Activated CD4-positive, alpha-beta T cell treated with anti-CD3 and anti-CD28 coated beads, Interleukin-2, Interleukin-6, amounts not matched to agents 100 ng/mL and 50 ng/mL, durations not matched to agents 16 hours and 8 hours (primary cell): ENCODE measurements at places on chromosomes 1 and 21.

GRCh38 chr1:245411245-245412036 is 256.7 kb downstream of the KIF26B start:
- DNase-seq = no peak

DNA sequence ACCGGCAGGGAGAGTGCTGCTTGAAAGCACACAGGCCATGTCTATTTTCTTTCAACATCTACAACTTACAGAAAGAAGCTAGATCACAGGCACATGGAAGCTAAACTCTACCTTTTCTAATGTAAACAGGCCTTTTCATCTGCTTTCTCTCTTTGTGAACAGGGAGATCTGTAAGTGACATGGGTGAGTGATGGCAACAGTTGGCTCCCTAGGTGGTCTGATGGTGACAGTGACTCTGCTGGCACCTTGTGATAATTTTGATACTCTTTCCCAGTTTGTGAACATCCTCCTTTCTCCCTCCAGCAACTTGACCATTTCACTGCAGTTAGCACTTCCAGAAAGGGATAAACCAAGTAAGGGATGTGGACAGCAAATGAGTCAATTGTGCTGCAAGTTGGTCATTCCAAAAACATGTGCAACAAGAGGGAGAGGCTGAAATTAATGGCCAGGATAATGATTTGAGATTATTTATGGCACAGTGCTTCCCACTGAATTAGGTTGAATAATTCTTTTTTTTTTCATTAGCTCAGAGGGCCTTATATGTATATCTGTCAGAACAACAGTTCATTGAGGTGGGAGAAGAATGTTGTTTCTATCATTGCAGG is 89.5 kb downstream of the XCL2 start:
- no peak for DNase-seq

DNA sequence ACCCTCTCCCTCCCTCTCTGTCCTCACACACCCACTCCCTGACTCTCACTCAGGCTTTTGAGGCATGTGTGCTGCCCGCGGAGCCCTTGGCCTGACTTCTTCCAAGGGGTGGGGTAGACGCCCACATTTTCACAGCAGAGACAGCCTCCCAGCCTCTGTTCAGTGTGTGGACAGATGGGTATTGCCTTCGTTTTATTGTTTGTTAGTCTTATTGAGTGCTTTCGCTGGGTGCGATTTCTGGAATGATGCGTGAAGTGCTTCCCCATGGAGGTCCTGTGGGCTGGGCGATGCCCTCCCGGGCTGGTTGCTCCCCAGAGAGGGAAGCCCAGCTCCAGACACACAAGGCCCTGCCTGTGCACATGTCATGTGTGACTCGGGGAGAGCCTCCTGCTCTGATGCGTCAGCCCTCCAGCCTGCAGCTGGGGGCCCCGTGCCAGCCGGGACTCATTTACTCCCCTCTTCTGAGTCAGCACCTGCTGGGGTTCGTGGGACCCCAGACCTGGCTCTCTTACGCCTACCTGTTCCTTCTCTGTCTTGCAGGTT is 14.7 kb downstream of the PDXK start:
- DNase-seq = no peak

DNA sequence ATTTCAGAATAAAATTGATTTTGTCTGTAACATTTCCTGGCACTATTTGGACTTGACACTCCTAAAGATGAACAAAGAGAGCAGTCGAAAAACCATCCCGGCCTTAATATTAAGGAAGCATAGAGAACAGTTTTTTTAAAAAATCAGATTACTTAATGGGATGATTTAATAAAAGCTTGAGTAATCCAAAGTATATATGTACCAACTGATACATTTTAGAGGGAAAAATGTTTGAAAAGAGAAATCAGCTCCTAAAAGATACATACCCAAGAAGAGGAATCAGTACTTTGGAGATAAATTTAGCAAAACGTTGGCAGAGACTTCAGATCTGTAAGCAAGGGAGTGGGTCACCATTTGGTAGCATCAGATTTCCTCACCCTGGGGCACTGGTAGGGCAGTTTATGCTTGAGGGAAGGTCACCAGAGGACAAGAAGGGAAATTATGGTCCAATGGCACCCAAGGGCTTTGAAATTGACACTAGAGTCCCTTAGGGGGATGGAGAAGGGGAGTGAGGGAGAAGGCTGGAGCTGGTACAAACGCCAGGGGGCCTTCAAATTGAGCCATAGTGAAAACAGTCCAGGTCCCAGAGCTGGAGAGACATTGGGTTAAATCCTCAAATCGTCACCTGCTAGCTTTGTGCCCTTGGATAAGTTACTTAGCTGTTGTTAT is 5.9 kb downstream of the SLAMF7 start:
- no peak for DNase-seq

DNA sequence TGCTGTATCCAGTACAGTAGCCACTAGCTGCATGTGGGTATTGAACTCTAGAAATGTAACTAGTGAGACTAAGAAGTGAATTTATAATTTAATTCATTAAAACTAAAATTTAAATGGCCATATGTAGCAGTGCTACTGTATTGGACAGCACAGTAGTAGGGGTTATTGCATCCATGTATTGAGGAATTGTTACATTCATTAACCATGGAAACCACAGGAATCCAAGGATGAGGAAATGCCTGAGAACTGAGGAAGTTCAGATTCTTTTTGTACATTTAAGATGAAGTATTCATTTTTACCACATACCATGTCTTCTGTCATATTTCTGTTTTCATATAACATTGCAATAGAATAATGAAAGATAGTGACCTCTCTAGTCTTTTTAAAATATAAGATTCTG is 2.6 kb downstream of the MTF2 start:
- no peak for DNase-seq

- DNase-seq = peak; percentile 61
Observed at GRCh38 chr1:231866392-231867331, 240.1 kb downstream of the DISC1 start.

- no peak for DNase-seq
Observed at GRCh38 chr1:6273380-6273891, 12.5 kb upstream of the GPR153 start.

DNA sequence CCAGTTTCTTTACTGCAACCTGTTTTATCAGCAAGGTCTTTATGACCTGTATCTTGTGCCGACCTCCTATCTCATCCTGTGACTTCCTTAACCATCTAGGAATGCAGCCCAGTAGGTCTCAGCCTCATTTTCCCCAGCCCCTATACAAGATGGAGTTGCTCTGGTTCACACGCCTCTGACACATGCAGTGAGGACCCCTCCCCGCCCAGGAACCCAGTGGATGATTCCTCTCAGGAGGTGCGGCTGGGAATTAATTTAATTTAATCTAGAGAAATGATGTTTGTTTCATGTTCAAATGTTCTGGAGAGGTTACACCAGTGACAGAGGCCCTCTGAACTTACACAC is 39.0 kb upstream of the LBR start:
- no peak for DNase-seq

DNA sequence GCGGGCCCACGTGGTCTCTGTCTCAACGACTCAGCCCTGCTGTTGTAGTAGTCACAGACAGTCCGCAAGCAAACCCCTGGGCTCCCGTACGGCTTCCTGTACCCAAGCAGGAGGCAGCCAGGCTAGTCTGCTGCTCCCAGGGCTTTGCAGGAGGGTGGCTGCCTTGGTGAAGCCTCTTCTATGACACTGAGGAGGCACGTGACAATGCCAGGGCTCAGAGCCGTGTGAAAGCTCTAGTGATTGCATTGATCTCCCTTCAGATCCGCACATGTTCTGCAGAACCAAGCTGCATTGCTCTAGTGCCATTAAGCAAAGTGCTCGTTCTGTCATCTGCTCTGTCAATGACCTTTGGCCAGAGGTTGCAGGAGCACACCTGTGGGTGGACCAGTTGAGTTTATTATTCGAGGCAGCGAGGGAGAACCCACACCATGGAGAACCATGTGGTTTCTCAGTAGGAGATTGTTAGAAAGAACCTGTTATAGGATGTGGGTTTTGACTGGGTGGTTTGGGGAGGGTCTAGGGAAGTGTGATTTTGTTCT is 18.0 kb downstream of the UMODL1 start:
- DNase-seq = no peak

DNA sequence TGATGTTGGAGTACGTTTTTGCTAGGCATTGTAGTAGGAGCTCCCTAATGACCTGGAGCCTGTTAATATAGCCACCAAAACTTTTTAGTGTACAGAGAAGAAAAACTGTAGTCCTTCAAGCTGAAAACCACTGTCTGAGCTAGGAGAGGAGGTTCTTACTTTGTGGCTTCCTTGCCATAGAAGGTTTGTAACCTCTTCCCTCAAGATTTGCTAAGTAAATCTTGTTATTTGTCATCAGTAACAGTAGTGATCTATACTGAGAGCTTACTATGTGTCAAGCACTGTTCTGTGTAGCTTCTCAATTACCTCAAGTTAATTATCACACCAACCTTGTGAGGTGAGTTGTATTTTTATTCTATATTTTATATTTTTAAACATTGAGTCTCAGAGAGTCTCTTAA is 21.2 kb upstream of the LRRC8C start:
- DNase-seq = peak; percentile 88

DNA sequence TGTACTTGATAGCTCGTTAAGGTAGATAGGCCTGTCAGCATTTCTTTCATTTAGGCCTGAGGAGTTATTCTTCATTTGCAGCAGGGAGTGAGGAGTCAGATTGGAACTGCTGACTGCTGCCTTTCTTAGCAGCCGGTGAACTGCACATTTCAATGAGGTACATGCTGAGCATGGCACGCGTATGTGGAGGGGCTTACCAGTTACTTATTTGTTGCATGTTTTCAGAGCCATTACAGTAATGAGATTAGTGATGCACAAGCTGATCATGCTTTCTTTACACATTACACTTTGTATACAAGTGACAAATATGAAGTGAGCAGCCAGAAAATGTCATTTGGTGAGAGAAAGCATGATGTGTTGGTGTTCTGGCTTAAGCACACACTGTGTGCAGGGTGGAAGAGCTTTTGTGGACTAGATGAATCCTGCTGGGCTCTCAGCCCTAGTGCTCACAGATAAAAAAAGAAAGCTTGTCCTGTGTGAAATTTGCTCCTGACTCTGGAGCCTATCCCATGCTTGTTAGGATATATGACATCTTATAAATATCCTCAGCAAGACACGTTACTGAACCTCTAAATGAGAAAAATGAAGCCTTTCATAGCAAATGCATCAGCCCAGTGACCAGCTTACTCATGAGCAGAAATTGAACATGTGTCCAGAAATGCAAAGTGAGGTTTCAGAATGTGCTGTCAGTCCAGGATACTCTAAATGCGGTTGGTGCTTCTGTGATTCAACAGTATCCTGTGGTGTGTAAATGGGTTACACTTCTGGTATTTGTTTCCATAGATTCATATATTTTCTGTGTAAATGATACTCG is 574.7 kb upstream of the ADGRL2 start:
- no peak for DNase-seq

DNA sequence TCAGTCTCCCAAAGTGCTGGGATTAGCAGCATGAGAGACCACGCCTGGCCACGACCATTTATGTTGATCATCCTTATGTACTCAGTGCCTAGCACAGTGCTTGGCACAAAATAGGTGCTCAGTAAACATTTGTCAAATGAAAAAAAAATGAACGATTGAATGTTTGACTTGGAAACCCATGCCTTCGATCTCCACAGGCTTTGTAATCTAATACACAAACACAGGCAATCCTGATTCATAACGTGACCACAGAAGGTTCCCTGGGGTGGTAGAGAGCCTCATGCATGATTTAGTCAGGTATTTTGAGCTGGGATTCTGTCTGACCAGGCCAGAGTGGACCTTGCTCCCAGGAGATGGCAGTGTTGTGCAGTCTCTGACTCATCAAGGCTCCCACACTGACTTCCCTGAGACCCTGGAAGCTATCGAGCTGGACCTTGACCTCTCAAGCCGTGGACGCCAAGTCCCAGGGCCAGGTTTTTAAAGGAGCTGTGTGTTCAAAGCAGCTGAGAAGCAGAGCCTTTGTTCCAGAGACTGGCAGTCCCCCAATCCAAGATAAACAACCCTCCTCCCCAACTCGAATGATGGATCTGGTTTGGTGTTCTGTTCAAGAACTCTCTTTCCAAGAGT is 81.1 kb downstream of the PGM1 start:
- DNase-seq = peak; percentile 13

DNA sequence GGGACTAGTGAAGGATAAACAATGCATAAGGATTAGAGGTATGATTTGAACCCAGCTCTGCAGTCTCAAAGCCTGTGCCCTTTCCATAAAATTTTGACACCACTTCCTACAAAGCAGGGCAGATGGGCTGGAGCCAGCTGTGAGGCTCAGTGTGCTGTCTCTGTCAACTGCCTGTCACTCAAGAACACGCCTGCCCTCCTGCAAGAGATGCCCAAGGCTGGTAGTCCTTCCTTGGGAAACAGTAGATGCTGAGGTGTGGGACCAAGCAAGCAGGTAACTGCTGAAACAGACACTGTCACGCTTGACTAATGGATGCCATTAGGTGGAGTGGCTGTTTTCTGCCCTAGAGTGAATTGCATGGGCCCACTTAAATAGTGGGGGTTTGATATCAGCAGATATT is 402.0 kb downstream of the PTPRU start:
- DNase-seq = no peak

DNA sequence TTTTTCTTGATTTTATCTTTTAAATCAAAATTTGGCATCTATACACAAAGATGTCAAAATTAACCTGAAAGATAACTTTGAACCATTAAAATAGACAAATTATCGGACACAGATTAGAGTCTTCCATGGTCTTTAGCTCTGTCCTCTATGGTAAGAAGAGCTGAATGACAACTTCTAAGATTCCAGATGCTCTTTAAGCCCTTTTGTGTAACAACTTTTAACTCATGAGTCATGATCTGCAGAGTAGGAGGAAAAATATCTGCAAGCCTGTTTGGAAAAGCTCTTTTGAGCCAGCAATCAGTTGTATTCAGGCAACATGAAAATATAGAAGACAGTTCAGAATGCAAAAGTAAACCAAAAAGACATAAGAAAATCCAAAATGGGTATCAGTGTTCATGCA is 37.8 kb downstream of the TTC13 start:
- DNase-seq = no peak

GRCh38 chr1:188427642-188428041 is 1598.9 kb downstream of the PLA2G4A start:
- DNase-seq = no peak

- DNase-seq = no peak
Observed at GRCh38 chr1:179014123-179014522, 11.6 kb upstream of the FAM20B start.

DNA sequence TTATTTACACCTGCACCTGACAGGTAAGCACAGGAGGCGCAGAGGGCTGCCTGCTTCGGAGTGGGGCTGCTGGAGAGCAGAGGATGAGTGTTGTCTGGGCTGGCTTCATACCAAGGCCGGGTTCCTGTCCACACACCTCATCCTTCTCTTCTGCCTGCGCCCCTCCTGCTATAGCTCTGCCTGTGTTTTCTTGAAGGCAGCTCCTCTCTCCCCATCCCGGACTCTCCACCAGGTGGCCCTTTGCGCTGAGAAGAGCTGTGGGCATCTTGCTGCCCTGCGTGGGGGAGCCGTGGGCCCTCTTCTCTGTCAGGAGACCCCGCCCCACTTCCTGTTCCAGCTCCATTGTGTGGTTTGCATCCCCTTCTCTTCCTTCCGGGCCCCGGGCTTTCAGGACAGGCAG is 35.0 kb downstream of the ARHGEF10L start:
- DNase-seq = no peak
